T-helper 1 cell (primary cell): ENCODE measurements at places on chromosomes 7 and 10.

DNA sequence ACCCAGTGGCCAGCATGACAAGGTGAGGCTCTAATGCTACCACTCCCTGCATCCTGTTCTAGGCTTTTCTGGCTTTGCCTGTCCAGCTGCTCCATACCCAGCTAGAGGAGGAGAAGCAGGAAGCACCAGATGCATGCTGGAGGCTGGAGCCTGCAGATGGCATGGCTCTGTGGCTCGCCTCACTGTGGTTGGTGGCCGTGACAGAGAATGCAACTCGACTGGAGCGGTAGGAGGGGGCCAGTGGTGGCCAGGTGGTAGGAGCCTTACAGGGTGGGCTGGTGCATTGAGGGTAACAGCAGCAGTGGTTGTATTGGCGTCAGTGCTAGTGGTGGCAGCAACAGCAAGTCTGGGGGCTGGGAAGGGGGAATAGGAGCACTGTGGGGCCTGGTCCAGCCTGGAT, 128.6 kb downstream of the ZNF248 start:
- DNase-seq: no peak

DNA sequence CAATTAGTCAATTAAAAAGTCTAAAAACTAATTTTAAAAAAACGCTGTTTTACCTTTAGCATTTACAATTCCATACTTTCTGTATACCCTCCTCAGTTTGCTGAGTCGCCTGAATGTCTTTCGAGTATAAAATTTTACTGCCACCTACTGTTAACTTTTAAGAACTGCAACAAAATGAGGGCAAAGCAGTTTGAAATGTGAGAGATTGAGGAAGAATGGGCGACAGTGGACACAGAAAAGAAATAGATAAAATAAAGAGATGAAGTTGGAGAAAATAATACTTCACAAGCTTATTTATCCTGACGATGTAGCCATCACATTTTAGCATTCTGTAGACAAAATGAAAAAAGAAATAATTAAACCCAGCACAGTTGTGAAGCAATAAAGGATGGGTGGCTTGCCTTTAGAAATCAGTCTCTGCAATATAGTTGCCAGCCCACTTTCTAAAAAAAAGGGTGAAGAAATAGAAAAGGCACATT, 110.8 kb upstream of the PTN start:
- DNase-seq: no peak

- no peak for DNase-seq
Observed at GRCh38 chr7:105257338-105257737, 131.4 kb downstream of the SRPK2 start.

DNA sequence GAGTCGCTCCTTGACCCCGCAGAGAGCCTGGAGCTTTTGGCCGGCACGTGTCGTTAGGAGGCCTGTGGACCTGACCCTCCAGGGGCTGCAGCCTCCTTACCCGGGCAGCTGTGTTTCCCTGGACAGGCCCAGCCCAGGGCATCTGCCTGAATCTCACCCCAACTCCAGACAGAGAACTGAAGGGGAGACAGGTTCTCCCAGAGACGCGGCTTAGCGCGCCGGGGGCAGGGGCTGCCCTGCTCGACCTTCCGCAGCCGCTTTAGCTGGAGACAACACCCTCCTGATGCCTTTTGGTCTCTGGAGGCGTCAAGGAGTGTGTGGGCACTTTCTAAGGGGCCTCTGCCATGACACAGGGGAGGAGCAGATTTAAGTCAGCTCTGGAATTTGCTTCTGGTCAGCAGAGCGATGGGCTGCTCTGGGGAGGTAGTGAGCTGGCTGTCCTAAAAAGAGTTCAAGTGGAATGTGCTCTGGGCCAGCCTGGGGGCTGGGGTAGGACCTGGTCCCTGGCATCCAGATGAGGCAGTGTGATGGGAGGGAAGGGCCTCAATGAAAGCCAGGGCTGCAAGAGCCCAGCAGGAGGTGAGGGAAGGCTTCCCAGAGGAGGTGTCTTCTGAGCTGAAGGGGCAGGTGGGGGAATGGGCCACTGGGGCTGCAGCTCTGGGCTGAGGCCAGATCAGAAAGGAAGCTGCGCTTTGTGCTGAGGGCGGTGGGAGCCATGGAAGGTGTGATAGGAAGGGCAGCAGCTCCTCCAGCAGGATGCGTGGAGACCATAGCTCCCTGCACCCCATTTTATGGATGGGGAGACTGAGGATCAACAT, 5.8 kb downstream of the GRIFIN start:
- no peak for DNase-seq
